ENCODE measurements at places on chromosomes 11 and 22. TPM values are rescaled to one million over a fixed set of nuclear protein-coding genes. Genes with fewer than 3 reads are reported as not detected.

DNA sequence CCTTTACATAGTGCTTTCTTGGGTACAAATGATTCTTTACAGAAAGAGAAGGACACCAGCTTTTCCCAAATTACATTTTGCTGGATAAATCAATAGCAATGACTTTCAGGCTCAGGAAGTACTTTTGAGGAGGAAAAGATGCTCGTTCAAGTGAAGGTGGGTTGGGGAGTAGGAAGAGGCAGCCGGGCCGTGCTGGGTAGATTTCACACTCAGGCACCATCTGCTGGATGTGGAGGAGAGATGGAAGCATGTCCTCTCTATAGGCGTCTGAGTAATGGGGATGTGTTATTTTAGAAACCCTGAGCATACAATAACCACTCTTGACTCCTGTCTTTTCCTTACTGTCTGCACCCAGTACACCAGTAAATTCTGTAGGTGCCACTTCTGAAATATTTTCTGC is 152.3 kb upstream of the LARGE1 start:
- DNase-seq = no peak

DNA sequence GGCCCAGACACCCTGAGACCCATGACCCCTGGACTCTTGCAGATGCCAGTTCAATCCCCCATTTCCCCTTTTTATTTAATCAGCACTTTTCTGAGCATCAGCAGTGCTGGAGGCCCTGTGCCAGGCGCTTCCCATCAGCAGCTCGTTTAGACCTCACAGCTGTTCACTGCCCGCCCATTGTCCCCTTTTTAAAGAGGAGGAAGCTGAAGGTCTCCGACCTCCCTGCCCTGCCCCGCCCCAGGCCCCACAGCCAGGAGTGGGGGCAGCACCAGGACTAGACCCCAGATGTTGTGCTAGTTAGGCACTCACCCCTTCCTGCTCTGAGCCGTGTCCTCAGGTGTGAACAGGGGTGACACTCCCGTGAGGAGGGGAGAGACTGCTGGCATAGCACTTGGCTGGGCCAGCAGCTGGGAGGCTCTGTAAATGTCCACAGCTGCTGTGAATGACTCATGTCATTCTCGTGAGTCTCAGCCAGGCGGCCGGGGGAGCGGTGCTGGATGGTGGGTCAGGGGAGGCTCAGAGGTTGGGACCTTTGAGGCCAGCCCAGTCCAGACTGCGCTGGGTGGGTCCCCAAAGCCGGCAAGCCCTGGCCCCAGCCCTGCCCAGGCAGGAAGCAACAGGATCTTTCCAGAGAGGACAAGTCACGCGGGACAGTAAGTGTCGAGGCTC is 19.9 kb downstream of the EMID1 start:
- peak; percentile 81 for DNase-seq

DNA sequence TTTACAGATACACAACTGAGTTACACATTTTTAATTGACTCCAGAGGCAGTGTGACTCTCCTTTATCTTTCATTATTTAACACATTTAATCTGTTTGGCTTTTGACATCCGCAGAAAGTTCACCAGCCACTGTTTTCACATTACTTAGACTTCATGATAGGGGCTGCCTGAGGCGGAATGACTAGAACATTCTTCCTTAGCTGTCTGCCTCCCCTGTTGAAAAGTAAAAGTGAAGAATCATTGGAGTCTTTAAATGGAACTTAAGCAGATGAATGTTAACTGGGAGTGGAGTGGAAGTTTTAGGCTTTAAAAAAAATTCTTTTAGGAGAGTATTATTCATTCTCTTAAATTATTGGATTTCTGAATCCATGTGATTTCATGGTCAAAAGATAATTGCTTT is 229.2 kb upstream of the MTNR1B start:
- DNase-seq = no peak

DNA sequence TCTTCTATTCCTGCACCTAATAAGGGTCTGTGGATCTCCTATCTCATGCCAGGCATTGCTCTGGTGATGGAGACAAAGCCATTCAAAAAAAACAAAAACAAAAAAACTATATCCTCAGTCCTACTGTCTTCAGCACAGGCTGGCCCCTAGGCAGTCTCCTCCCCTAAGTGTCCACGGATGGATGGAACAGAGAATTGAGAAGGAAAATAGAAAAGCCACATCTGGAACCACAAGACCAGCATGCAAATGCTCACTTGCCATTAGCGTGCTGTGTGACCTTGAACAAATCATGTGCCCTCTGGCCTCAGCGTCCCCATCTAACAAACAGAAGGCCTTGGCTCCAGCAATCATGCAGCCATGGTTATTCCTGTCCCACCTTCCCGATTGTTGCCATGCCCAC is 32.7 kb upstream of the CD82 start:
- no peak for DNase-seq

The VPS11 gene
- 11.6 TPM for total RNA-seq

The CLDN25 gene
- total RNA-seq = not detected

The SYT12 gene
- total RNA-seq = 0.06 TPM

The C11orf97 gene
- not detected for total RNA-seq

Data from SJCRH30 (cell line).